Right atrium auricular region (tissue), 2 donors: ENCODE measurements at places on chromosomes 5 and 9. TPM values are rescaled to one million over a fixed set of nuclear protein-coding genes. Genes with fewer than 3 reads are reported as not detected.

DNA sequence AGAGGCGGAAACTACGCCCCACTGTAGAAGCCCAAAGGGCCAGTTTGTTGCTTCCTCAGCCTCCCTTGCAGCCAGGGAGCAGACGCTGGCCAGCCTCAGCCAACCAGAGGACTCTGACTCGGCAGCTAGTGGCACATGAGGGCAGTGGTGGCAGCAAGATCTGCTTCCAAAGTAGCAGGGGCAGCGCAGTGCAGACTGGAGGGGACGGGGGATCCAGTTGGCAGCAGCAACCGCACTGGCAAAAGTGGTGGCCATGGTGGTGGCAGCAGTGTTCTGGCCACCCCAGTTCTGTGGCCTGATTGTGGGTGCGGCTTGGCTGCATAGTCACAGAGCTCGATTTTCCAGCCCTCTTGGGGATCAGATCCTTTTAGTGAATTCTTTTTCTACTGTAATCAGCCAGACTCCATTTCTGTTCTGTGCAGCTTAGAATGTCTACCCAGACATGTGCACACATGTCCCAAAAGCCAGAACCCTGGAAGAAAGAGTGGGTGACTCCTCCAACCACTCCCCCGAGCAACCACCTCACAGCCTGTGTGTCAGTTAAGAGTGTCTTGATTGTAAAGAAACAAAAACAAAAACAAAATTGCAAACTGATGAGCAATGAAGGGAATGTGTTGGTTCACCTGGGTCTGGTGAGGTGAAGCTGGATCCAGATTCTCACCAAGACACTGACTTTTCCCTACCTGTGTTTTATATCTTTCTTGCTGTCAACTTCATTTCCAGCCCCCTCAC, 11.0 kb upstream of the ZBTB43 start:
- no peak for DNase-seq

UAP1L1 gene
- total RNA-seq: 6.3 TPM

DNA sequence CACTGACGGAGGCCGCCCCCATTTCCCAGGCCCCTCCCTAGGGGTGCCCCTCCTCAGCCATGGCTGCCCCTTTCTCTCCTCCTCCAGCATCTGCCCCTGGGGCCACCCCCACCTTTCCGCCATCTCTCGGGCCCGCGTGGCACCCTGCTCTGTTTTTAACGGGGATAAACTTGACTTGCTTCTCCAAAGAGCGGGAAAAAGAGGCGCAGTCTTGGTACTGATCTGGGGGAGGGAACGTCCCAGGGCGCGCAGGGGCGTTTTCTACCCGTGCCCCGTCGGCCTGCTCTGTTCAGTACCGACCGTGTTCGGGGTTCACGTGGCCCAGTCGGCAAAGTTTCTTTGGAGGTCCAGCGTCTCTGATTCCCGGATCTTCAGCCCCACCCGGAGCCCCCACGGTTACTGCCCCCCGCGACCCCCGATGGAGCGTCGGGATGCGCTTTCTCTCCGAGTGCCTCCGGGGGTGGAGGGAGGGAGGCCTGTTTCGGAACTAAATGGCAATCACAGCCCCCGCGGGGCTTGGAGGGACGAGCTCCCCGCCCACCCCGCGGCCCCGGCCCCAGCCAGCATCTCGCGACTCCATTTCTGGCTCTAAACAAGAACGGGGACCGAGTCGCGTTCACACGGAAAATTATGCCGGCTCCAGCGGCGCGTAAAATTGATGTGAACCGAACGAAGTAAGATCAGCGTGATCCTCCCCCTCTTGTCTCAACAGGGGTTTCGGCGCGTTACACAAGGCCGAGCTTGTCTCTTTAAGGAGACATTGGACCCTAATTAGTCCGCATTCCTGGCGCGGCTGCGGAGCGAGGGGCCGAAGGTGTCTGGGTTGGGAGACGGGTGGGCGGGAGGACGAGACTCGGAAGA, 1.1 kb upstream of the TLE4 start:
- peak; percentile 72 for DNase-seq

CKS2 gene
- total RNA-seq: 10.6 TPM

OCLN gene
- total RNA-seq: 2.7 TPM
